ENCODE measurements at places on chromosomes 2 and 18. TPM values are rescaled to one million over a fixed set of nuclear protein-coding genes. Genes with fewer than 3 reads are reported as not detected.

Gene CFAP65
- total RNA-seq = not detected

Gene GAD1
- total RNA-seq = 2.8 TPM

DNA sequence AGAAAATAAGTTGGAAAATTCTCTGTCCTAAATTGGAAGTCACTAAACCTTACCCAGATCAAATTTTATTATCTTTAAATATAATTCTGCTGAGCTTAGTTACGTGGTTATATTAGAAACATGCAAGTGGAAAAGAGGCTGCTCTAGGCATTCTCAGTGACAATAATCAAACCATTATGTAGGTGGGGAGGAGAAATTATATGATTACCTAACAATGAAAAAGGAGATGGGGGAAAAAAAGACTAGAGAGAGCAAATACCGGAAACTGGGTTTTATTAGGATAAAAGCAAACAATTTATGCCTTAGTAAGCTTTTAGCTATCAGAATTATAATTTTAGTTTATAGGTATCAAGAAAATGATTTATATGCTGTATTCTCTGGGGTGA lies 53.2 kb downstream of the PHLPP1 start:
- no peak for DNase-seq

Gene BMP10
- not detected for total RNA-seq

Gene MYO5B
- total RNA-seq = 0.97 TPM
